CD4-positive, alpha-beta T cell treated with Interleukin-21 for 1 hour (primary cell): ENCODE measurements at places on chromosomes 5 and 9.

DNA sequence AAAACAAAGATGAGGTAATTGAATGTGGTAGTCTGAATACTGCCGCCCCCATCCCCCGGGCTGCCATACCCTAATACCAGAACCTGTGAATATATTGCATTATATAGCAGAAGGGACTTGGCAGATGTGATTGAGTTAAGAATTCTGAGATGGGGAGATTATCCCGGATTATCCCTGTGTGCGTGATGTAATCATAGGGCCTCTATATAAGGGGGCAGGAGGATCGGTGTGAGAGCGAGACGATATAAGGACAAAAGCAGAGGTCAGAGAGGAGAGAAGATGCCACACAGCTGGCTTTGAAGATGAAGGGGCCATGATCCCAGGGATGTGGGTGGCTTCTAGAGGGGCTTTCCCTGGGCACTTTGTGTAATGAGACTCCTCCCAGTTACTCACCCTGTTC is 101.7 kb upstream of the TLE1 start:
- DNase-seq = no peak

DNA sequence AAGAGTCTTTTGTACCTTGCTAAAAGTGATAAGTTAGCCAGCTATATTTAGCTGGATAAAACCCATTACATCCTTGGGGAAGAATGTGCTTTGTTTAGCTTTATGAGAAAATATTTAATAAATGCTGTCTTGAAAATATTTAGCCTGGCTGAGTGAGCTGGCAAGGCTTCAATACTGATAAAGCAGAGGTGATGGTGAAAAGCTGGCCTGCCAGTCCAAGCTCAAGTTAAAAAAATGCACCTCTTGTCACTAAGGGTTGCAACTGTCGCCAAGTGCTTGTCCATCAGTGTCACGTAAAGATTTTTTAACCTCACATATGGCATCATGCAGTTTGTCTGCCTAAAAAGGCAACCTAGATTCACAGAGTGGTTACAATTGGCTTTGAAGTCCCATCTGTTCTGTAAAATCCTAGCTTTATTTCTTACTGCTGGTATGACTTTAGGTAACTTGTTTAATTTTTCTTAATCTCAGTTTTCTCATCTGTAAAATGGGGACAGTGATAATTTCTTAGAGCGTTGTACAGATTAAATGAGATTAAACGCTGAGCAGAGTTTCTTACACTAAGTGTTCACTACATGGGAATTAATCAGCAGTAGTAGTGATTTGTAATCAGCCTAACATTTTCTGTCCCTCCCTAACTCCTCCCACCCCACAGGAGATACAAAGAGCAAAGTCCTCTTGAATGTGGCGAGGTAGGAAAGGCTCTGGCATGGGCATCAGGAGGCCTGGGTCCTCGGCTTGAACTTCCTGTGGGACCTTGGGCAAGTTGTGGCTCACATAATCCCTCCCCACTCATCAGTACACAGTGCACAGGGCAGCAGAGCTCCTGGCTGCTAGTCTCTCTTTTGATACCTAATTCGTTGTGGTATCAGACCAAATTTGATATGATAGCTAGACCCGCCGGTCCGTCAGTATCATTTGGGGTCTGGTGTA is 48.7 kb downstream of the PIK3R1 start:
- DNase-seq = no peak

GRCh38 chr5:164355267-164355830 is 849.9 kb downstream of the MAT2B start:
- no peak for DNase-seq

DNA sequence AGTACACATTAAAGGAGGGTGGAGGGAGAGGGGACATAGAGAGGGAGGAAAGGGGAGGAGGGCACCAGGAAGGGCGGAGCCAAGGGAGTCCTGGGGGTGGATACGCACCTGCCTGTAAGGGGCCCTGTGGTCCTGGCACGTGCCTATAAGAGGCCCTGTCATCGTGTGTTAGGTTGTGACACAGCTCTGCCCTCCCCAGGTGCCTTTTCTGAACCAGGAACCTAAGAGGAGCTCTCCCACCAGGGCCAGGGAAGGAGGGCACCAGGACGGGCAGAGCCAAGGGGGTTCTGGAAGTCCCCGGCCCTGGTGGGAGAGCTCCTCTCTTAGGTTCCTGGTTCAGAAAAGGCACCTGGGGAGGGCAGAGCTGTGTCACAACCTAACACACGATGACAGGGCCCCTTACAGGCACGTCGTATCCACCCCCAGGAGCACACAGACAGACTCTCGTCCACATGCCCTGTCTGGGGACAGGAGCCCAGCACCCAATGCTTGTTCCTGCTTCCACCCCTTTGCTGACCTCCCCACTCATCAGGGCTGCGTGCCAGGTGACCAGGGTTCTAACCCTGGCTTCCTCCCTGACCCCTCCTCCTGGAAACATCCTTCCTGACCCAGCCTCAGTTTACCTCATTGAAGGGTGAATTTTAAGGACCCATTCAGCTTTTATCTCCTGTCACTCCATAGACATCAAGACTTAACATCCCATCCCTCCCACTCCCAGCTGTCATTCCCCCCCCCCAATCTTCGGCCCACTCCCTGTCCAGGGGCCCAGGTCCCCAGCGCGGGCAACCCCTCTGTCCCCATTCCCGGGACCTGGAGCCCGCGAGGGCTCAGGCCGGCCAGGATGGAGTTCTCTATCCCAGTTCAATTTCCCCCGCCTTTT is 12.9 kb upstream of the OLFM1 start:
- no peak for DNase-seq

- no peak for DNase-seq
Observed at GRCh38 chr9:112033237-112034215, 136.9 kb downstream of the UGCG start.

DNA sequence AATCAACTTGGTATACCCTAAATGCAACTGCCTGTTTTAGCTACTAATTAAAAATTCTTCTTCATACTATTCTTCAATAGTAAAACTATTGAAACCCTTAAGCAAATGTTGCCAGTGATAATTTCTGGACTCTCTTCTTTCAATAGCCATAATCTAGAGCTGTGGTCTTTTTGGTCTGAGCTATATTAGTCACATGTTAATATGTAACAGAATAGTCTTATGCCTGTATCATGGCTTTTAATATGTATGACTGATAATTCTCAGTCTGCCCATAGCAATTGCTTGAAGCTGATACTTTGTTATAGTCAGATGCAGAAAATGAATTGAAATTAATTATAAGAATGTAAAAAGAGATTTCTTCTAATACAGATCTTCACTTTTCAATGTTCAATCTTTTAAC is 1871.9 kb upstream of the CDH6 start:
- no peak for DNase-seq

DNA sequence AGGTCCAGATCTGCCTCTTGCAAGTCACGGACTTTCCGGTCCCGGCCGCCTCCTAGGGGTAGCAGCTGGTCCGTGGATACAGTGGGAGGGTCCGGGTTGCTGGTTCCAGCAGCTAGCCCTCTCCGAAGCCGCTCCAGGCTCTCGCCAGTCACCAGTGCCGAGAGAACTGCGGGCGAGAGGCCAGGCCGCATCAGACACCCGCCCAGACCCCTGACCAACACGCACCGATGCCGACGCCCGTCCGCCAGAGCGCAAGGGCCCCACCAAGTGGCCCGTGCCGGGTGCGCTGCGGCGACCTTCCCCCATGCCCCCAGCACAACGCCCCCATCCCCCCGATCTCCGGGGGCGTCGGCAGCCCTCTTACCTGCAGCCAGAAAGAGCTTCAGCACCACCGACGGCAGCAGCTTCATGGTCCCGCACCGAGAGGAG is 470 bp downstream of the HBEGF start:
- no peak for DNase-seq

- DNase-seq = no peak
Observed at GRCh38 chr5:21594566-21594965, 1258.6 kb downstream of the CDH12 start.
